ENCODE measurements at places on chromosomes 12 and 14.

DNA sequence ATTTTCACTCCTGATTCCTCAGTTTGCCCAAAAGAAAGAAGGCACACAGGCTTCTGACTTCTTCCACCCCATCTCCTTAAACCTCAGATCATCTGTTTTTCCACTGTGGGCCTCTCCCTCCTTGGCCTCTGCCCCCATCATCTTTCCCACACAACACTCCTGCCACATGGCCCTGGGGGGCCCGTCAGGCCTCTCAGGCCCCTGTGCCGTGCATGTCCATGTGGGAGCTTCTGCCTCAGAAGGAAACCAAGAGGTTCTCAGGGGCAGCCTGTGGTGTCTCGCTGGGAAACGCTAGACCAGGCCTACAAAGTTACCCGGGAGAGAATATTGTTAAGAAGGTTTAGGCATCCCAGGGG is 8.0 kb downstream of the KLHL33 start:
- DNase-seq, result no peak

- no peak for DNase-seq
Measured at GRCh38 chr14:77556946-77557345, 58.3 kb upstream of the ISM2 start.

- DNase-seq, result peak; percentile 41
Measured at GRCh38 chr12:107126796-107127481, 33.6 kb upstream of the CRY1 start.

DNA sequence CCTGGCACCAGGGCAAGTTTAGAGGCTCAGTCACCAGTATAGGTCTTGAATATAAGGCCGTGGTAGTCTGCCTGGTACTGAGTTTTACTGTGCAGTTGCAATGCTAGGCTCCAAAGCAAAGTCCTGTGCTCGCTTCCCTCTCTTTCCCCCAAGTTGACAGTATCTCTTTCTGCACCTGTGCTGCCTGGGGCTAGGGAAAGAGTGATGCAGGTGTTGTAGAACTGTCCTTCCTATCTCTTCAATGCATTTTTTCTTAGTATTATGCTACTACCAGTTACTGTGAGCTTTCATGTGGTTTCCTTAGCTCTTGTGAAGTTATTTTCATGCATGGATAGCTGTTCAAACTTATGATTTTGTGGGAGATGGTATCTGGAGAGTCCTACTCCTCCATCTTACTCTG is 359.2 kb downstream of the SYT1 start:
- DNase-seq, result no peak

DNA sequence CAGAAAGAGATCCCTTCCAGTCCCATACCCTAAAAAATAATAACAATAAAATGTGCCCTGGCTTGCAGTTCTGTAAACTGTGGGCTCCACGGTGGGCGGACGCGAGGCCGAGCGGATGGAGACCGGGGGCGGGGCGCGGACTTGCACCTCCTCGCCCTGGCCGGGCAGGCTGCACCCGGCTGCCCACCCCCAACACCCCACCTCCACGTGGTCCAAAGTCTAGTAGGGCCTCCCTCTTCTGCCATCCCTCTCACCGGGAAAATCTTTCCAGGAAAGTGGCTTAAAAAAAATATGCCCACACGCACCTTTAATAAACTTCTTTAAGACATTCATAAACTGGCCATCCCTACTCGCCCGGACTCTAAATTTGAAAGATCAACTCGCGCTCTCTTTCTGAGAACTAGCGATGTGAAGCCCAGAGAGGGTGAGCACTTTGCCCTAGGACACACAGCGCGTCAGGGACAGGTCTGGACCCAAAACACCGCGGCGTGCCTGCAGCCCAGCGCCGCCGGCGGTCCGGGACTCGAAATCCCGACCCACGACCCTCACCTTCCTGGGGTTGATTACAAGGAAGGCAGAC is 1.9 kb upstream of the BCL11B start:
- DNase-seq, result no peak

- DNase-seq, result no peak
Measured at GRCh38 chr12:116959845-116960514, 49.2 kb downstream of the FBXW8 start.

GRCh38 chr12:116261525-116262100 is 15.9 kb downstream of the MED13L start:
- DNase-seq, result no peak

- DNase-seq, result no peak
Measured at GRCh38 chr12:2495417-2496112, 299.2 kb upstream of the FKBP4 start.

- no peak for DNase-seq
Measured at GRCh38 chr12:50411051-50411660, 10.5 kb downstream of the LARP4 start.

DNA sequence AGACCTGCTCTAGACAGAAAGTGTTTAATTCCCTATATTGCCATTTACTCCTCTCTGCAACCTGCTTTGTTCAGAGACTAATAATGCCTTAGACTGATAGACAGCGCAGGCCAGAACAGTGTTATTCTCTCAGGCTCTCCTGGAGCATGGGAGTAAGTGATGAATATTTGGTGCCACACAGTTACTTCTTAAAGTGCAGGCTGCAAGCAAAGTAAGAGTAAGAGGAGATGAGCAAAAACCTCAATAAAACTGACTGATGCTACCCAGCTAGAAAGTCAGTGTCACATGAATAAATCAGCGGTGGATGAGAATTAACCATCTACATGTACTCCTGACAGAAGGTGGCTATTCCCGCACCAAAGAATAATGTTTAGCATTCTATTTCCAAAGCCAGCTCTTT is 9.9 kb downstream of the TRIM9 start:
- no peak for DNase-seq

DNA sequence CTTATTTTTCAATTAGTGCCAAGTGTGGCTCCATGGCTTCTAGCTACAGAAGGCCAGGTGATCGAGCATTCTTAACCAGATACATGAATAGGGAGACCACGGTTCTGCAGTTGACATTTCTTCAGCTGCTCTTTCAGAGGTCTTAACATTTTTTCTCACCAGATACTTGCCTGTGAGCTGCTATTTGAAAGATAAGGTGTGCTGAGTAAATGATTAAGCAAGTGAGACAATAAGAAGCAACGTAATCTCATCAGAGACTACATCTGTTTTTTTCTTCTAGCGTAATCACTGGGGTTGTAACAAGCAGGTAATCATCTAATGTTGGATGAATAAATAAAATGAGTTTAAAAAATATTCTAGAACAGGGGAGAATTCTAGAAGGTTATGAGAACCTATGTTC is 912.9 kb downstream of the DIO2 start:
- no peak for DNase-seq

GRCh38 chr12:106861984-106862916 is 87.8 kb downstream of the RIC8B start:
- peak; percentile 82 for DNase-seq

GRCh38 chr12:12870465-12870864 is 20.9 kb upstream of the GPRC5A start:
- DNase-seq, result peak; percentile 100

- DNase-seq, result no peak
Measured at GRCh38 chr12:74538491-74539258, 1.0 kb downstream of the ATXN7L3B start.

- DNase-seq, result no peak
Measured at GRCh38 chr12:57465747-57466505, 6.3 kb downstream of the GLI1 start.

DNA sequence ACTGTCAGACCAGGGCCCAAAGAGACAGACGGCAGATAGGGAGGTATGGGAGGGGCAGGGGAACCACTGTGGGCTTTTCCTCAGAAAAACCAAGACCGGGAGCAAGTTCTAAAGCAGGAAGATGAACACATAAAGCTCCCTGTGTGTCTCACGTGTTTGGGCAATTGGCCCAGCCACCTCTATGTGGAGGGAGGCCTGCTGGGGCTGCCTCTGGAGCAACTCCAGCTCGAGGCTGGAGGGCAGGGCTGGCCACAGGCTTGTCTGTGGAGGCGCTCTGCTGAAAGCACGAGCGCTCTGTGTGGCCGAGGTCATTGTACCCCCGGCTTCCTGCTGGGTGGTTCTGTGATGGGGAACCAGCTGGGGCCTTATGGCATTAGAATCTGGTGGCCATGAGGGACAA is 36.4 kb downstream of the TRAFD1 start:
- DNase-seq, result no peak

- DNase-seq, result peak; percentile 92
Measured at GRCh38 chr14:99910337-99911309, 117.4 kb downstream of the EML1 start.

DNA sequence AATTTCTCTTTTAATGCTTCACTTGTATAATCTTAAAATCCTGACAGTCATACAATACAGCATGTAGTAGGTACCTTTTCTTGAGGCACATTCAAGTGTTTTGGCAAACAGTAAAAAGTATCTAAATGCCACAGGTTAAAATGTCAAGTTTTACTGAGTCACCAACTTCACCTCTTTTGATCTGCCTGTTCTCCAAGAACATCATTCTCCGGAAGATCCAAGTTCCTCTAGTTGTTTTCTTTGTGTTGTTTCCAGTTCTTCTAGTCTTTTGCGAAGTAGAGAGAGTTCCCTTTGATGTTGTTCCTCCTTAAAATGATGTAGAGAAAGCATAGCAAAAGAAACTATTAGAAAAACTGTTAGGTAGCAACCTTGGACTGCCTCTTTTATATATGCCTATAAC is 151.1 kb downstream of the CEP83 start:
- DNase-seq, result no peak

- peak; percentile 45 for DNase-seq
Measured at GRCh38 chr12:100128512-100128908, 14.2 kb downstream of the BLTP3B start.

DNA sequence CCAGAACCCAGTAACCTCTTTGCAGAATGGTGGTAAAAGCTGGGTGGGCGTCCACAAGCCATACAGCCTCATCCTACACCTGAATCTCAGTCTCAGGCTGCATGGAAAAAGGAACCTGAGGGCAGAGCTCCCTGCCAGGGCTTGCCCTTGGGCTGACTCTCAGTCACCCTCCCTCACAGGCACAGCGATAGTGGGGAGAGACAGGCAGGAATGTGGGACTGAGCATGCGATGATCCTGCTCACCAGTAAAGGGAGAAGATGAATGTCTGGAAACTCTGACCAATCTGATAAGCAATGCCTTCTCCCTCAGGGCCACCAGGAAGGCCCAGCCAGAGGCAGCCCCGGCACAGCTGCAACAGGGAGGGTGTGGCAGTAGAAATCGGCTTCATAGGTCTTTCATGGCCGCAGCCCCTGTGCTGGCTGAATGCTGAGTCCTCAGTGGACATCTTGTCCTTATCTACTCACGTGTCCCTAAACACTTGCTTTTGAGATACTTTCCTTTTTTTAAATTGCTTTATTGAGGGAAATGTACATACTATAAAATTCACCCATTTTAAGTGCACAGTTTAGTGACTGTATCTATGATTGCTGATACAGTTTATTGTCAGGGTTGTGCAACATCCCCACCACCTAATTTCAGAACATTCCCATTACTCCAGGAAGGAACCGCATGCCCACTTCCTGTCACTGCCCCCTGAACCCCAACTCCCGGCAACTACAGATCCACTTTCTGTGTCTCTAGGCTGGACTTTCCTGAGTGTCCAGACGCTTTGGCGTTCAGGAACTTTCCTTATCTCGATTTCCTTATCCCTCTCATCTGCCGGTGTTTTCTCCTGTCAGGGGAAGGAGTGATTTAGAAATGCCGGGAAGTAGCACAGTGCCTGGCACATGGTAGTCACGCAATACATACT is 258.1 kb downstream of the PCNX1 start:
- DNase-seq, result peak; percentile 56

DNA sequence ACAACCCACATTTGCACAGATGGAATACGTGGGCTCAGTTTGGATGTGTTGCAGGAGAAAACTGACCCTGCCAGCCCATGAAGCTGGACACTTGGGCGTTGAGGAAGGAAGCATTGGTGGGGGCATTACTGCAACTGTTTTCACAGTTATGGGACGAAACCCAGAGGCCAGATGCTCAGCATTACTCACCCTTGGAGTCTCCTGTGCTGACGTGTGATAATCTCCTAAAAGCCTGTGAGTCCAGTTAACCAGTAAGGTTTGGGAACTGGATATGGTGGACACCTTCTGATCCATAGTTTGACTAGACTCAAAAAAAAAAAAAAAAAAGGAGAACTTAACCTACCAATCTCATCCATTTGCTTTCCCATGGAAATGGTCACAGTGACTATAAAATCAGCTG is 52.8 kb upstream of the EGLN3 start:
- DNase-seq, result no peak
